ENCODE measurements at places on chromosomes 2 and 18. TPM values are rescaled to one million over a fixed set of nuclear protein-coding genes. Genes with fewer than 3 reads are reported as not detected.

Gene ATP8B1
- not detected for total RNA-seq

Gene KCNIP3
- not detected for total RNA-seq

Gene RNU2-63P
- not detected for total RNA-seq

Gene LYPD6B
- not detected for total RNA-seq

Gene ADRA2B
- 1.5 TPM for total RNA-seq

Gene LRRC30
- not detected for total RNA-seq

Gene GKN1
- 0.31 TPM for total RNA-seq

Gene POTEI
- total RNA-seq = under 0.01 TPM

Gene VIL1
- total RNA-seq = 2.1 TPM

Gene ELOA2
- total RNA-seq = under 0.01 TPM

Gene DSG1
- total RNA-seq = not detected

Gene SLC14A1
- 2.5 TPM for total RNA-seq

Gene SPEG
- total RNA-seq = 2.4 TPM

Data from mononuclear cell (primary cell).